ENCODE measurements at places on chromosomes 3 and 15.

GRCh38 chr3:183300996-183301562 is 48.0 kb downstream of the B3GNT5 start:
- DNase-seq, result peak; percentile 65

DNA sequence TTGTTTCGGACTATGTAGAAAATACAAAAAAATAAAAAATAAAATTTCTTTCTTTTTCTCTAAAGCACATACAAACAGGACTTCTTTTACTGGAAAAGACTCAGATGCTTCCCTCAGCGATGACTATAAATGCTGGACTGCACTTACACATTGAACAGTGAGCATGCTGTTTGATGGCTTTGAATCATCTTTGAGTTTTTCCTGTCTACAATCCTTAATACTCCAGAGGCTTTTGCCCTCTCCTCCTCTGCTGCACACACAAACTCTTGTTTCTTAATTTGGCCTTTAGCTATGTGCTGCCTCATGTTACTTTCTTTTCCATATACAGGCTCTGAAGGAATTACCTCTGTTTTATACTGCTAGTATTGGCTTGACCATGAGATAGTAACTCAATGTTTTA is 575.1 kb downstream of the EPHA3 start:
- DNase-seq, result no peak

DNA sequence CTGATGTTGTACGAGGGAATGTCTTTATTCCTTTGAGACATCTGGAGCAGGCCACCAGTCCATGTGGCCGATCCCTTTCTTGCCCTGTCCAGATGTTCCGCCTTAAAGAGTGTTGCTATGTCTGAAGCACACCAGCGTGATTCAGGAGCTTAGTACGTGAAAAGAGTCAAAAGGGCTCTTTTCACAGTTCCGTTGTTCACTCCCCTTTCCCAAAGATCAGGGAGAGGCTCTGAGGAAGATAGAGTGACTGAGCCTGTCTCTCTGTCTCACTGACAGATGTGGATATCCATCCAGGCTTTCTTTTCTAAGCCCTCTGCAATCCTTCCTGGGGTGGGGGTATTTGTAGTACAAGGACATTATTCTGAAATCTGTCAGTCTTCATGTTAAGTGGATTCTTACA is 262.5 kb upstream of the LRTM1 start:
- DNase-seq, result peak; percentile 92

DNA sequence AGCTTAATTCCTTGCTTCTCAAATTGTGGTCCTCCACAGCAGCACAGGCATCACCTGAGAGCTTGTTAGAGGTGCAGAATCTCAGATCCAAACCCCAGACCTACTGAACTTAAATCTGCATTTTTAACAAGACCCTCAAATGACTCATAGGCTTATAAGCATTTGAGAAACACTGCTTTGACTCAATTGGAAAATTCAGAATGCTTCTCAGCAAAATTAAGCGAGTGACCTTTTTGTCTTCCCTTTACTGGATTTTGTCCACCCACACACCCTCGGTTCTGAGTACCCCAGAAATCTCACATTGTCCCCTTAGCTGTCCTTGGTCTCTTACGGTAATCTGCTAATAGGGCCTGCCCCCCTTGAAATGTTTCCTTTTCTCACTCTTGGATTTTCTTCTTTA is 17.9 kb downstream of the CD80 start:
- no peak for DNase-seq

GRCh38 chr3:58414538-58415197 is 19.0 kb downstream of the PDHB start:
- DNase-seq, result peak; percentile 80

GRCh38 chr15:74384566-74384880 is 17.1 kb upstream of the CYP11A1 start:
- DNase-seq, result no peak

- DNase-seq, result peak; percentile 5
Observed at GRCh38 chr3:139906418-139906817, 28.6 kb upstream of the CLSTN2 start.

DNA sequence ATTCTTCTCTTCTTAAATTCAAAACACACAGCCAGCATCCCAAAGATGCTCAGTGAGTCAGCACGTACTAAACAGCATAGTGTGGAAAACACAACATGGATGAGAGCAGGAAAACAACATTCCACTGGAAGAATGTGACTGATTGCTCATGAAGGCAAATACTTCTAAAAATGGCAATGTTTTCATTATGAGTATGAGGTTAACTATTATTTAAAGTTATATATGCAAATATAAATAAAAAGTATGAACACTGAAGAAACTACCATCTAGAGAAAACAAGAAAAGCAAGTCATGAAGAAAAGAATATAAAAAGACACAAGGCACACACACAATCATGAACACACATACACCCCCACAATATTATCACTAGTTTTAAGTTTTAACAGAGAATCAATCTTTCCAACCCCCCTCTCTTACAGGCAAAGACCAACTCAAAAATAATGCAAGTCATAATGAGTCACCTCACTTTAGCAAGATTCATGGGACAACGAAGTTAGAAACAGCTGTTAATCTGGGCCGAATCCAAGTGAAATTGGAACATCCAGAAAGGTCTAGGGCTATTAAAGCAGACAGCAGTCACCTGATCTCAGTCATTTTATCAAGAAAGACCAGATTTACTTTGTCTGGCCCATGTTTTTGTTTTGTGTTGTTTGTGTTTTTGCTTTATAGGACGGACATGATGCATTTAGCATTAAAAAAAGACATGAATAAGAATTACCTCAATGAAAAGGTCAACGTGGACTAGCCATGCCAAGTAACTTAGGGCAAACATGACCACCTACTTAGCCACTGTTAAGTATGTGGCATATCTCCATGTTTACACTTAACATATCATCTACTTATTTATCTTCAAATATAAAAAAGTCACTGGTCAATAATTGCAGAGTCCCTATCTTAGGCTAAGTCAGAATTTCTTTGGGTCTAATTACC is 18.1 kb downstream of the GBE1 start:
- DNase-seq, result peak; percentile 98

DNA sequence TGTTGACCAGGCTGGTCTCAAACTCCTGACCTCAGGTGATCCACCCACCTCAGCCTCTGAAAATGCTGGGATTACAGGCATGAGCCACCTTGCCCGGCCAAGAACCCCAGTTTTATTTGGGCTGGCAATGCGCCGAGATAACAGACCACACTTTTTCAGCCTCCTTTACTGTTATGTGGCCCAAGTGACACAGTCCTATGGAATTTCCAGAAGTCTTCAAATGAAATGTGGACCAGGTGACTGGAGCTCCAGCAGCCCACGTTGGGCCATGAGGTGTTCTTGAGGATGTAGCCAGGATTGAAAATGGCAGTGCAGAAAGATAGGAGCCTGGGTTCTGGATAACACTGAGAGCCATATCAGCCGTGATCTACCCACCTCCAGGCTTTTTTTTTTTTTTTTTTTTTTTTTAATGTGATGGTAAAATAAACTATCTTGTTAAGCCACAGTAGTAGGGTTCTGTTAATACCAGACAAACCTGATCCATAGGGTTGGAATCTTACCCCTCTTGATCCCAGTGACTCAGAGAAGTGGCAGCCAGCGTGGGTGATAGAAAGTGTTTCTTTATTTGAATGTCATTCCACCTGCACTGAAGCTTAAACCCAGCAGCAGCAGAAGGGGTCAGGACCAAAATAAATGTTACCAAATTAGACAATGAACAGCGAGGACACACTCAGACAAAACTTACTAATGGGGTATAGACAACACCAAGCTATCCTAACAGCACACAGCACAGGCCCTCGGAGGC is 55.6 kb downstream of the LHFPL4 start:
- peak; percentile 58 for DNase-seq

DNA sequence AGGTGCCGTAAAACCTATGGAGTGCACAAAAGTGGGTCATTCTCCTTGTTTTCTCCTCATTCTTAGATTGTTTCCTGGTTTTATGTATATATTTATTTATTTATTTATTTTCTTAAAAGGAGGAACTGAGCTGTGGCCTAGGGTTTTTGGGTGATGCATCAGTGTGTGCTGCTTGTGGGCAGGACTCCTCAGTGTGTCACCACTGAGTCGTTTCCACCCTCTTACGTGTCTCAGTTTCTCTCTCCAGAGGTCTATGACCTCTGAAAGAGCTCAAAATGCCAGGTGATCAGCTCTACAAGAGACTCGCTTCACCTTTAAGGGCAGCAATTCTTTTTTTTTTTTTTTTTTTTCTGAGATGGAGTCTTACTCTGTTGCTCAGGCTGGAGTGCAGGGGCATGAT is 72.9 kb downstream of the CD200 start:
- peak; percentile 21 for DNase-seq

DNA sequence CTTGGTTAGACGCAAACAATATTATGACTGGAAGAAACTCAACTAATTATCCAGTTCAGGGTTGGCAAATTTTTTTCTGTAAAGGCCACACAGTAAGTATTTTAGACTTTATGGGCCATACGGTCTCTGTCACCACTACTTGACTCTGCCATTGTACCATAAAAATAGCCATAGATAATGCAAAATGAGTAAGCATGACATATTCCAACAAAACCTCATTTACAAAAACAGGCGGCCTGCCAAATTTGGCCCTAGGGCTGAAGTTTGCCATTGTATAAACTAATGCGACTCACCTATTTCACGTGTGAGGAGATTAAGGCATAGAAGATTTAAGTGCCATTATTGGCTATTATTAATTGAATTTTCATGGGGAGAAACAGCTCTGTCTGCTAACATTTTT is 116.8 kb upstream of the CNTN6 start:
- no peak for DNase-seq

GRCh38 chr3:158134363-158134762 is 24.5 kb downstream of the RSRC1 start:
- DNase-seq, result no peak

- DNase-seq, result peak; percentile 94
Observed at GRCh38 chr3:195850857-195851543, 39.3 kb upstream of the MUC4 start.

DNA sequence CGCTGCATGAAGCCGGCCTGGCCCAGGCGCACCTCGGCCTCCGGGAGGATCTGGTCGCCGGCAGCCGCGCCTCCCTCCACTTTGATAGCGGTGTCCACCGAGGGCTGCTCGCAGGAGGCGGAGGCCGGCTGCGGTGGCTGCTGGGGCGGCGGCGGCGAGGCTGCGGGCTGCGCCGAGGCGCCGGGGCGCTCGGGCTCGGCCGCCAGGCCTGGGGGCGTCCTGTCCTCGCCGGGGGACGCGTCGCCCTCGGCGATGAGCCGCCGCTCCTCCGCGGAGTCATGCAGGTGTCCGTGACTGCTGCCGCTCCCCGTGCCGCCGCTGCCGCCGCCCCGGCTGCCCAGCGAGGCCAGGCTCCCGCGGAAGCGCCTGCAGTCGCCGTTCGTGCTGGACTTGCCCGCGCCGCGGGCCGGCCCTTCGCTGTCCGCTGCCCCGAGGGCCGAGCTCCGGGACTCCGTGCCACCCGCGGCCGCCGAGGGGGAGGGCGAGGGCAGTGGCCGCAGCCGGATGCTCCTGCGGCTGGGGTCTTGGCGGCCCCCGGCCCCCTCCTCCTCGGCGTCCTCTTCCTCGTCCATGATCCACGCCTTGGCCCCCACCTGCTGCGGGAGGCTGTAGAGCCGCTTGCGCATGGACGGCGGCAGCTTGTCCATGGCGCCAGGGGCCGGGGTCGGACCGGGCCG is 996 bp downstream of the HCN4 start:
- no peak for DNase-seq

DNA sequence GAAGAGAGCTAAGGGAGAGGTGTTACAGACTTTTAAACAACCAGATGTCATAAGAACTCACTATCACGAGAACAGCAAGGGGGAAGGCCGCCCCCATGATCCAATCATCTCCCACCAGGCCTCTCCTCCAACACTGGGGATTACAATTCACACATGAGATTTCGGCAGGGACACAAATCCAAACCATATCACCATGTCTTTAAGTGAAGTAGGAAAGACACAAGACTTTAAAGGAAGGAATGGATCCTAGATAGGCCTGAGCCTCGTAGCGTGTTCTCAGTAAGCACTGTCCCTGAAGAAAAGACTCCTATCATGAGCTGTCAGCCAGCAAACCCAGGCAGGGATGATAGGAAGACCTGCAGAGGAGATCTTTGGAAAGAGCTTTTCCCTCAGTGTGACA is 15.1 kb upstream of the RPS27L start:
- DNase-seq, result no peak

DNA sequence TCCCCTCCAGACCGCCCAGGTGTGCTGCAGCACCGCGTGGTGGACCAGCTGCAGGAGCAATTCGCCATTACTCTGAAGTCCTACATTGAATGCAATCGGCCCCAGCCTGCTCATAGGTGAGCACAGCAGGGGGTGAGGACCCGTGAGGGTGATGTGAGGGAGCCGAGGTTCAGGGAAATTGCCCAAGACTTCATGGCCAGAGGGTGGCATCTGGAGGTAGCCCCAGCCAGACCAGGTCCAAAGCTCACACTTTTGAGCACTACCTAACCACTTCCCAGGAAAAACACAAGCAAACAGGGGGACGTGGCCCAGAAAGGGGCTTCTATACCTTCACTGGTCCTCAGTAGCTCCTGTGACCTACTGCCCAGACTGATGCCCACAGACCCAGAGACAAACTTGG is 33.8 kb downstream of the NR1I2 start:
- DNase-seq, result no peak

DNA sequence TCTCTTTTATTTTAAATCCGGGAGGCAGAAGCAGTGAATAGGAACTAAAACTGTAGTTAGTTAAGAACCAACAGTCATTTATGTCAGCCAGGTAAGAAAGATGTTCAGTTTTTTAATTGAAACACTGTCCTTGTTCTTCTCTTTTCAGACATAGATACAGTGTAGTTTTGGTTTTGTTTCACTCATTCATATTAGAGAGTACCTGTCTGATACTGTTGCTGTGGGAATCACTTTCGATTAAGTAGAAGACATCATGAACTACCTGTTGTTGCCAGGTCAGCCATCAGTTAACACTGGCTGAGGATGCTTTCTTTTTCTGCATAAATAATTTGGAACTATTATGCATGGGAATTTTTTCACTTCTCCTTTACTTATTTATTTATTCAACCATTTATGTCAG is 700.4 kb downstream of the OTOL1 start:
- no peak for DNase-seq

DNA sequence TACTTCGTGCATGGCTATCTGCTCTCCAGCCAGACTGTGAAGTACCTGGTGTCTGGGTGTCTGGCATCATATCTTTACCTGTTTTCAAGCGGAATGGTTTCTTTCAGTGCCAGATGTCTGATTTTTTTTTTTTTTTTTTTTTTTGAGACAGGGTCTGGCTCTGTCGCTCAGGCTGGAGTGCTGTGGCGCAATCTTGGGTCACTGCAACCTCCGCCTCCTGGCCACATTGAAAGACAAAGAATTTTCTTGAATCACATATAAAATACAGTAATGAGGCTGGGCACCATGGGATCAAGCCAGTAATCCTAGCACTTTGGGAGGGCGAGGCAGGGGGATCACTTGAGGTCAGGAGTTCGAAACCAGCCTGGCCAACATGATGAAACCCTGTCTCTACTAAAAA is 2.8 kb upstream of the MESP1 start:
- DNase-seq, result no peak

DNA sequence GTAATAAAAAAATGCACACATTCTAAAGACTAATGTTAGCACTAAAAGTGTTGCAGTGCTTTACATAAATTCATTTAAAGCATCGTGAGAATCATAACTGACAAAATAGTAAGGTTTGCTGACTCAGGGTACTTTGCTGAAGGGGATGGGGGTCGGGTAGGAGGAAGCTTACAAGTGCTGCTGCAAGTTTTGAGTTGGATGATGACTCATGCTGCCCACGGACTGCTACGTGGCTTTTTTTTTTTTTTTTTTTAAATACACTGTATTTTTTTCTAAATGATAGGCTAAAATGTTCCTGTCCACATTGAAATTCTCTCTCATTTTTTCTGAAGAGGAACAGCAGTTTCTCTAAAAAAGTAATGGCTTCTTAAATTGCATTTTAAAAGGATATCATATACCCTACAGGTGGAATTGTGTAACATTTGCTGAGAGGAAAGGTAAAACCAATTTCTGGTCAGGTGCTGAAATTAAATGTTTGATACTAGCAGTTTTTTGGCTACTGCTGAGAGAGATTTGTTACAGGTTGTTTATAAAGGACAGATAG is 2.2 kb downstream of the MAPK6 start:
- DNase-seq, result peak; percentile 95
